Skeletal muscle tissue (tissue), 5 donors: ENCODE measurements at places on chromosomes 1 and 21. TPM values are rescaled to one million over a fixed set of nuclear protein-coding genes. Genes with fewer than 3 reads are reported as not detected.

The CRP gene
- not detected for total RNA-seq

The GJA5 gene
- 13.0 TPM for total RNA-seq

The KRTAP11-1 gene
- total RNA-seq, result not detected

The CACHD1 gene
- 12.5 TPM for total RNA-seq

The INTS7 gene
- total RNA-seq, result 23.0 TPM

The B3GALT2 gene
- 6.8 TPM for total RNA-seq

The KRTAP12-2 gene
- not detected for total RNA-seq
